ENCODE measurements at places on chromosomes 1 and 21.

DNA sequence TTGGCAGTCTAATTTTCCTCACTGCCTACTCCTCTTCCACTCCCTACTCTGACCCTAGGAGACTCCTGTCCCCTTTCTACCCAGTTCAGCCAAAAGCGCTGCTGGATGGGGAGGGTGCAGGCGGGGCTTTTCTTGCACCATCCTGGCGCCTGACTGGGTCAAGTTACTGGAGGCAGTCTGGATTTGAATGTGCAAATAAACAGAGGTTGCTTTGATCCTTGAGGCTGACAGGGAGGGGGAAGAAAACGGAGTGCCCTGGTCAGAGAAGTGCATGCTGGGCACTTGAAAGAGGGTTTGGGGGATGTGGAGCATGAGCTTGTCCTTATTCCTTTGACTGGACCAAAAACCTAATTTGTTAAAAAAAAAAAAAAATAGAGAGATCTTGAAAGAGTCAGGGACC is 76.8 kb upstream of the SOX13 start:
- DNase-seq = peak; percentile 7

GRCh38 chr1:36161641-36162531 is 5.9 kb downstream of the MAP7D1 start:
- peak; percentile 42 for DNase-seq

DNA sequence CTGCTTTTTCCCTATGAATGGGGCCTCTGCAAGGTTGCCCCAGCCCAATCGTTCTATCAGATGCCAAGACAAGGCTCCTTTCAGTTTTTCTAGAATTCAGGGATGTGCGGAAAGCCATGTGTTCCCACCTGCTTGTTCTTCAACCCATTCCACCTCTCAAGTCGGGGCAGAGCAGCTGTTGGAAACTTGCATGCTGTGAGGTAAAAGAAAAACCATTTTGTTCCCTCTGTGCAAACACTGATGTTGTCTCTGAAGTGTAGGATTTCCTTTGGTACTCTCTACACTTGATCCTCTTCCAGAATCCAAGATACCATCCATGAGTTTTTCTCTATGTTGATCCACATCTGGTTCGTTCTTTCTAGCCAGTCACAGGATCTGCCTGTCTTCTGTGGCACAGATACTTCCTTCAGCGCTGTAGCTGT is 7.3 kb downstream of the IER5 start:
- DNase-seq = no peak

- no peak for DNase-seq
These were observed 1192.7 kb downstream of the KCNT2 start for GRCh38 chr1:195415584-195415983.

GRCh38 chr21:44540741-44541288 is 820 bp upstream of the KRTAP10-1 start:
- no peak for DNase-seq

GRCh38 chr1:56709269-56709880 is 64.3 kb downstream of the PRKAA2 start:
- peak; percentile 44 for DNase-seq

- DNase-seq = no peak
These were observed 30.2 kb downstream of the LAMB3 start for GRCh38 chr1:209621741-209622655.

DNA sequence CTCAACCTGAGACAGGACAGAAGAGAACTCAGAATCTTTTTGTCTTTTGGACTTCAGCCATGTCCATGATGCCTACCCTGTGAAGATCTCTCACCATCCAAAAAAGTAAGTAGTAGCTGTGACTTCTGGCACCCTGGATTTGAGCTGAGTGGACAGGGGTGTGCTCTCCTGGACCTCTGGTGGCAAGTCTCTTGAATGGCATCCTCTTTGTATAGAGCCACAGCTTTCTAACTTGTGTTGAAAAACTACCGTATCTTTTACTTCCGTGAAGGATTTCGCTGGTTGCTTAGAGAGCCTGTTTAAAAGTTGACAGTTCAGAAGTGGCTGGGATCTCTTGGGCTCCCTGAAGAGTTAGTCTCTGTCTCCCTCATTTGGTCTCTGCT is 1.8 kb downstream of the MFN2 start:
- DNase-seq = no peak

DNA sequence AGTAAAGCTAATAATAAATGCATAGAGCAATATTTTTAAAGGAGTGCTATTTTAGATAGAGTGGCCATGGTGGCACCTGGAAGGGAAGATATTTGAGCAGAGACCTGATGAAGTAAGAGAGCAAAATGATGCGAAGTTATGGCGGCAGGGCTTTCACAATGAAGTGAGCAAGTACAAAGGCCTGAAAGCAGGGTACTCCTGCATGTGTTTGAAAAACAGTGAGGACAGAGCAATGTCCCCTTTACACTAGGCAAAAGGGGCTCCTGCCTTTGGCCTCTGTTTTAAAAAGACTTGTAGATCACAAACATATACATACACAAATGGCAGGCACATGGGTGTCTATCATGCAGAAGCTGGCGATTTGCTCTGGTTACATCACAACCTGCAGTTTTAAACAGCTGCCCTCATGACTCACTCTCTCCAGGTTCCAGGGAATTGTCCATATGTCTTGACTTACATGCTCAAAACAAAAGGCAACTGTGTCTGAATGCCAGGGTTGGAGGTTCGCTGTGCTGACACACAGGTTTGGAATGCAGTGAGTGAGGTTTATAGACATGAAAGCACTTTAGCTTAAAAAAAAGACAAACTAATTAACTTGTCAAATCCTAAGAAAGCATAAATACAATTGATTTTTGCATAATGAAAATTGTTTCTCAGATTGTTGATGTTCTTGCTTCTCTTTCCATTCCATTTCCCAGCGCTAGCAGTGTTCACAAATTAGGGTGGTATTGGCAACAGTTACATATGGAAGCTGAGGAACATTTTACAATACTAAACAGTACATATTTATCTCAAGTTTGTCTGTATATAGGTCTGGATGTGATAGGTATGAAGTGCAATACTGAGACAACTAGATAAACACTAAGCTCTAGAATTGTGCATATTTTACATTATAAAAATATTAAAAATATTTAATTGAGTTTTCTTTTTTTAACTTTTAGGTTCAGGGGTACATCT is 313.9 kb downstream of the BARHL2 start:
- peak; percentile 94 for DNase-seq

DNA sequence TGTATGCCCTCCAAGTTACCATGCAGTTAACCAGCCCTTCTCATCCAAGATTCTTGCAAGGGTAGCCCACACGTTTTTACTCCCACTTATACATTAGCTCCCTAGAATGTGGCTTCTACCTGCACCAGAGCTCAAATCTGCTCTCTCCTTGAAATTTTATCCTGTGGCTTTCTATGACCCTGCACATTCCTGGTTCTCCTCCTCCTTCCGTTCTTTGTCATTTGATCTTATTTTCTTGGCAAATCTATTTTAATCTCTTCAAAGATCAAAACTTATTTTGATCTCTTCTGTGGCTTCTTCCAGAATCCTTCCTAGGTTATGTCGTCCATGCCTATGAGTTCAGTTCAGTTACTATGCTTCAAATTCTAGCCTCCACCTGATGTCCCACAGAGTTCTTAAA is 115.6 kb upstream of the GUCA2B start:
- DNase-seq = no peak

- no peak for DNase-seq
These were observed 30.4 kb downstream of the VAV3 start for GRCh38 chr1:107934578-107934977.

Data from amniotic epithelial cell (primary cell).